ENCODE measurements at places on chromosomes 3 and 15.

GRCh38 chr3:170485696-170486095 lies 67.0 kb downstream of the CLDN11 start:
- no peak for DNase-seq

GRCh38 chr3:114718898-114719210 lies 425.0 kb downstream of the TIGIT start:
- peak; percentile 49 for DNase-seq

DNA sequence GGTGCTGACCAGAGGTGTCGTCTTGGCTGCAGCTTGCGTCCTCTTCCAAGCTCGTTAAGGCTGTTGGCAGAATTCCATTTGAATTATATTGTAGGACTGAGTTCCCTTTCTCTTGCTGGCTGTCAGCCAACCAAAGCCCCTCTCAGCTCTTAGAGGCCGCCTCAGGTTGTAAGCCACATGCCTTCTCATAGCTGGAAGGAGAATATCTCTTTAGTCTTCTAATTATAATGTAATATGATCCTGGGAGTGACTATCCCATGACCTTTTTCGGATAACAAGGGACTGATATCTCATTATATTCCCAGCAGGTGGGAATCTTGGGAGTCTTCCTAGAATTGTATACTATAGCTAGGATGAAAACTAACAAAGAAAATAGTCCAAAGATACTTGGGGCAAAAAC lies 4.8 kb downstream of the SCG5 start:
- no peak for DNase-seq

GRCh38 chr3:14284694-14285547 lies 106.3 kb downstream of the LSM3 start:
- DNase-seq = no peak

DNA sequence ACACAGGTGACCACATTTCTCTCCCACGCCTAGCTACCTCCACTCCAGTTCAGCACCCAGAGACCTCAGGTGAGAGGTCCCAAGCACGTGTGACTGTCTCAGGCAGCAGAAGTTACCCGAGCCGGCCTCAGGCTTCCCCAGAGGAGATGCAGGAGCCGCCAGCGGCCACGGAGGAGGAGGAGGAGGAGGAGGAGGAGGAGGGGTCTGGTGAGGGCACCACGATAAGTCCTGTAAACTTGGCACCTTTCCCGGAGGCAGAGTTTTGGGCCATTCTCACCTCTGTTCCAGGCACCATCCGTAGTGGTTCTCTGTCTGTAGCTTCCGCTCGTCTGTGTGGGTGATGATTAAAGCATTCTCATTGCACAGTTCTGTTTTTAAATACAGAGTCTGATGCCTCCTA lies 56.1 kb downstream of the CCK start:
- no peak for DNase-seq

DNA sequence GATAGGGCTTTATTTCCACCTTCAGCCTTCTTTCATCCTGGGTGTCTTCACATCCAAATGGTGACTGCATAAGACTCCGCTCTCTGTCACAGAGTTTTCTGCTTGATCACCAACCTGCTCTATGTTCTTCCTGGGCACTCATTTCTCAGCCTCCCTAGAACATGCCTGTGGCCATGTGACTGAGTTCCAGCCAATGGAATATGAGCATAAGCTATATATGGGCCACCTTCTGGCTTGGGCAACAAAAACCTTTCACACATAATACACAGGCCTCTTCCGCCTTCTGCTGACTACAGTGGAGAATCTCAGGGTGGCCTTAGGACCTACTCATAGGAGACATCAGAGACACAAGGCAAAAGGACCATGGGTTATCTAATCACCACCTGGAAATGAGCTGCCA lies 51.2 kb upstream of the MED12L start:
- no peak for DNase-seq

DNA sequence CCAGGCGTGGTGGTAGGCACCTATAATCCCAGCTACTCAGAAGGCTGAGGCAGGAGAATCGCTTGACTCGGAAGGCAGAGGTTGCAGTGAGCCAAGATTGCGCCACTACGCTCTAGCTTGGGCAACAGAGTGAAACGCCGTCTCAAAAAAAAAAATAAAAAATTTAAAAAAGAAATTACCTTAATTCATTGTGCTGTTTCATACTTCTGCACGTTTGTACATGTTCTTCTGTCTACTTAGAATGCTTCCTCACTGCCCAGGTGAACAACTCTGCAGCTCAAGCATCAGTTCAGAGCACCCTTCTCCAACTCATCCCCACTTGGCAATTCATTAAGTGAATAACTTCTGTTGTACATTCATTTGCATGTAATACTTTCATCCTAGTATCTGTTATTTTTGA lies 14.0 kb downstream of the CAPN7 start:
- no peak for DNase-seq

GRCh38 chr3:88031642-88032077 lies 27.1 kb downstream of the CGGBP1 start:
- DNase-seq = peak; percentile 18

- peak; percentile 40 for DNase-seq
These were observed 14.1 kb downstream of the RNF123 start for GRCh38 chr3:49703443-49703927.

DNA sequence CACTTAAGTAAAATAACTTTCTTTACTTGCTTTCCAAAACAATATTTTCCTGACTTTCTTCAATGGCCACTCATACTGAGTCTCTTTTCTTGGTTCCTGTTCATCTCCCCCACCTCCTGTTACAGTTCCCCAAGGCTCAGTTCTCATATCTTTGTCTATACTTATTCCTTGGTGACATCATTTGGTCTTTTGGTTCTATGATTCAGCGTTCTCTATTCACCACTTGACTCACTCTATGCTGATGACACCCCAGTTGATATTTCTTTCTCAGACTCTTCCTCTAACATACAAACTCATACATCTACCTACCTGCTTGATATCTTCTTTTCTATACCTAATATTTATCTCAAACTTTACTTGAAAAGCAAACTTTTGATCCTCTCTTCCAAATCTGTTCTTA lies 85.0 kb upstream of the P3H2 start:
- DNase-seq = peak; percentile 50

DNA sequence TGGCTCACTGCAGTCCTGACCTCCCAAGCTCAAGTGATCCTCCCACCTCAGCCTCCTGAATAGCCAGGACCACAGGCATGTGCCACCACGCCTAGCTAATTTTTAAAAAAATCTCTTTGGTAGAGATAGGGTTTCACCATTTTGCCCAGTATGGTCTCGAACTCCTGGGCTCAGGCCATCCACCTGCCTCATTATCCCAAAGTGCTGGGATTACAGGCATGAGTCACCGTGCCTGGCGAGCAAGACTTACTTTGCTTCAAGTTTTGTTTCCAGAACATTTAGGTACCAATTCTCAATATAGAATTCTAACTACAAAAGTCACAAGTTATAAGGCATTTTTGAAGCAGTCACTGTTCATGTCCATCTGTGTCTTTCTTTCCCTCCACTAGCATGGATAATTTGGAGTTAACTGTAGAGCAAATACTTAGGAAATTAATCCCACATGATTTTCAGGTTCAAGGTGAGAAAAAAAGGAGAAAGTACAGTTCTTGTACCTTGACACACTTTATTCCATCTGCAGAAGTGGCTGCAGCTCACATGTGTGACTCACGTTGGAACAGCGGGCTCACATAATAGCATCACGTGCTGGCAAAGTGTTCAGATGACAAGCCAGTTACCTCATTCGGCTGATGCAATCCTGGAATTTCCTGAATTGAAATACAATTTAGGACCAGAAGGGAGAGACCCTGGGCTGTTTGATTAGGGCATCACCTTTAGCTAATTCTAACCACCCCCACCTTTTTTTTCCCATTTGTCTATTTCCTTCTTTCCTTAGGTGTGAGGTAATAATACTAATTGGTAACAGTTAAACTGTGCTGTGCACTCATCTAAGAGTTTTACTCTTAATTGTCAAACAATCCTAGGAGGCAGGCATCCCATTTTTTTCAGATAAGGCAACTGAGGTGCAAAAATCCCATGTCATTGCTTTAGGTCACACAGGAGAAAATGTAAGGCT lies 46.9 kb upstream of the NEDD4 start:
- DNase-seq = peak; percentile 83

DNA sequence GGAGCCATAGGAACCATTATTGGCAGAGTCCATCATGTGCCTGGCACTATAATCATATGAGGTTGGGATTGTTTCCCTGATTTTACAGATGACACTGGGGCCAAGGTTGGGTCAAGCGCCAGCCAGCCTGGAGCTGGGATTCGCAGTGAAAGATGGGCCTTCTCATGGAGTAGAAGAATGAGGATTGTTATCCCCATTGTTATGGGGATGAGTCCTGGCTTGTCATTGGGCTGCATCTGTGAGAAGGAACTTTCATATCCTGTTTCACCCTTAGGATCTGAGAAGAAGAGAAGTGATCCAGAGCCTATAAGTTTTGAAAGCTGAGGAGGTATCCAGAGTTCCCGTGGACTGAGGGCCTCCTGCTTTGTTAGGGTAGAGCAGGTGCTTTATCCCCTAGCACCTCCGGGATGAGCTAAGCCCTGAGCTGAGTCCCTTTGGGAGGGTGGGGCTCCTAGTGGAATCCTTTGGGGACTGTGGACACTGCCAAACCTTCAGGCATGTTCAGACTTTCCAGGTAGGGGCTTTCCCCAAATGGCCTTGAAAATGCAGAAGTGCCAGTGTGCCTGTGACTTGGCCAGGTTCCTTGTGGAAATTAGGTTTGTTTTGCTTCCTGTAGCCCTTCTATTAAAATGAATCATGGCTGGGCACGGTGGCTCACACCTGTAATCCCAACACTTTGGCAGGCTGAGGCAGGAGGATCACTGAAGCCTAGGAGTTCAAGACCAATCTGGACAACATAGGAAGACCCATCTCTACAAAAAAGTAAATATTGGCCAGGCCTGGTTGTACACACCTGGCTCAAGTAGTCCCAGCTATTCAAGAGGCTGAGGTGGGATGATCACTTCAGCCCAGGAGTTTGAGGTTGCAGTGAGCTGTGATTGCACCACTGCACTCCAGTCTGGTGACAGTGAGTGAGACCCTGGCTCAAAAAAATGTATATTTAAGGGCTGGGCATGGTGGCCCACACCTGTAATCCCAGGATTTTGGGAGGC lies 30.2 kb upstream of the BSN start:
- no peak for DNase-seq

DNA sequence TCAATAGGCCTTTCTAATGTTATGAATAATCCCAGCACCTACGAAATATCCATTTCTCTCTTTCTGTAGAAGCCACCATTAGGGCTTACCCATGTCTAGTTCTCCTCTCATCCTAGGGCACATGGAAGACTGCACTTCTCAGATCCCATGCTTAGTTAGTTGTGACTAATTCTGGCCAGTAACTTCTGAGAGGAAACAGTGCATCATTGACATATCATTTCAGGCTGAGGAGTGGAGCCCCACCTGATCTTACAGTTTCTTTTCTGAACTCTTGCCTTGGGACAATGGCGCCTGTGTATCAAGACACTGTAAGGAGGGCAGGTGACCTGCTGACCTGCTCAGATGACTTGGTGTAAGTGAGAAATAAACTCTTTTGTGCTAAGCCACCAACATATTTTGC lies 39.4 kb upstream of the TBL1XR1 start:
- DNase-seq = no peak

DNA sequence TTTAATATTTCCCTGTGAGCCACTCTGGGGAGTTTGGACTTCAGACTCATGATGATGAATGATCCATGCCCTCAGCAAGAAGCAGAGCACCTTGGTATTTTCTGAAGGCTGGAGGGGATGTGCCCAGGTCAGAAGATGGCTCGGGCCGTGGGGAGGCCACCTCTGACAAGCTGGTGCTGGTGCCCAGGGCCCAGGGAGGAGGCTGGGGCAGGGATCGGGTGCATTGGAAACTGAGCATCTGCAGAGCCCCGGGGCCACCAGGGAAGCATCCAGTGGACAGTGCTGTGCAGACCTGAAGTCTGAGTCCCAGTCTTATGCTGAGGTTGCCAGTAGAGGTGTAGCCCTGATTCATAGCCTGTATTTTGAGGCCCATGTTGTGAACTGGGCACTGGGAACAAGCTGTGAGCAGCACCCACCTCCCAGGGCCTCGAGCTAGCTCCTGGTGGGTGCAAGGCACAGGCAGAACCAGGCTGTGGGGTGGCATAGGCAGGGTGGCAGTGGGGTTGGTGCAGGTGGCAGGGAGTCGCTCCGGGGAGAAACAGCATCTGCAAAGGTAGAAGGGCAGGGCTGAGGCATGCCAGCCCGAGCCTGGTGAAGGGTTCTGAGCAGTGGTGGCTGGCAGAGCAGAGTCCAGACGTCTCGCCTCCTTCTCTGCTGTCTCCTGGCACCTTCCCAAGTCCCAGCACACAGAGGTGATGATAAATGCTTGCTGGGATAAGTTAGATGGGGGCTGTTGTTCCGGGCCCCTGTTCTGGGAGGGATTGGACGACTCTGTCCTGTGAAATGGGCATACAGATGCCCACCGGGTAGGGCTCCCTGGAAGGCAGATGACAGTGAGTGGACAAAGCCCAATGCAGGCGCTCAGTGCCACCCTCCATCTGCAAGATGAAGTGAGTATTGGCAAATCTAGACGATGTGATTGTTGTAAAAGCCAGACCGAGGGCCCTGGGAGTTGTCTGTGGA lies 10.6 kb downstream of the DNAJB8 start:
- DNase-seq = no peak

GRCh38 chr15:33292717-33293307 lies 18.0 kb upstream of the RYR3 start:
- peak; percentile 57 for DNase-seq

DNA sequence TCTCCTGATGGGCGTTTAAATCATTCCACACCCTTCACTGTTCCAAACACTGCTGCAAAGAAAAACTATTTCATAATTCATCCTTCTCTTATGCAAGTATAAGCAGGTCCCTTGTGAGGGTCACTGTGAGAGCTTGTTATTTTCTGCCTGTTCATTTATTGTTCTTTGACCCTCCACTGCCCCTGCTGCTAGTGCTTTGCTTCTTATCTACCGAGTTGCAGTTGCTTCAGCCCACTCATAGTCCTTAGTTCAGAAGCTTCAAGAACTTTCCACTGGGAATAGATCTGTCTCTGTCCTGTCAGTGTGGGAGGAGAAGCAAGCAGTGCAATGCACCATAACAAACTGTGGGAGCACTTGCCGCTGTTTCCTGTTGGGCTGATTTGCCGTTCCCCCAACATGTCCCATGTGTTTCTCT lies 39.8 kb downstream of the RIOX2 start:
- no peak for DNase-seq

DNA sequence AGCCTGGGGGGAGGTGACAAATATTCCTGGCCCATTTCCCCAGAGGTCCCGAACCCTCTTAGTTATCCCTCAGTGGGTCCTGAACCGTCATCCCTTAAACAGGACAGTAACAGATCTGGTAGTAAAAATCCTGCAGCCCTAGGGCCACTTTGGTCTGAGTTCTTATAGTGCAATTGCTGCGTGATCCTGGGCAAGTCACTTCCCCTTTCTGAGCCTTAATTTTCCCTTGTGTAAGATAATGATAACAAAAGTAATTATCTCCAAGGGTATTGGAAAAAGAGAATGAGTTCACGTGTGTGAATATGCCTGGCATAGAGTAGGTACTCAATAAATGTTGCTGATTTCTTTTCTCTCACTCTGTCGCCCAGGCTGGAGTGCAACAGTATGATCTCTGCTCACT lies 2.9 kb upstream of the JAGN1 start:
- no peak for DNase-seq

- DNase-seq = no peak
These were observed 62.4 kb upstream of the GOLGA6B start for GRCh38 chr15:72592097-72592496.

- DNase-seq = peak; percentile 23
These were observed 17.5 kb upstream of the GASK1A start for GRCh38 chr3:42961633-42962032.

Measured in Caki2 (cell line).